ENCODE measurements at places on chromosomes 3 and 15. TPM values are rescaled to one million over a fixed set of nuclear protein-coding genes. Genes with fewer than 3 reads are reported as not detected.

DNA sequence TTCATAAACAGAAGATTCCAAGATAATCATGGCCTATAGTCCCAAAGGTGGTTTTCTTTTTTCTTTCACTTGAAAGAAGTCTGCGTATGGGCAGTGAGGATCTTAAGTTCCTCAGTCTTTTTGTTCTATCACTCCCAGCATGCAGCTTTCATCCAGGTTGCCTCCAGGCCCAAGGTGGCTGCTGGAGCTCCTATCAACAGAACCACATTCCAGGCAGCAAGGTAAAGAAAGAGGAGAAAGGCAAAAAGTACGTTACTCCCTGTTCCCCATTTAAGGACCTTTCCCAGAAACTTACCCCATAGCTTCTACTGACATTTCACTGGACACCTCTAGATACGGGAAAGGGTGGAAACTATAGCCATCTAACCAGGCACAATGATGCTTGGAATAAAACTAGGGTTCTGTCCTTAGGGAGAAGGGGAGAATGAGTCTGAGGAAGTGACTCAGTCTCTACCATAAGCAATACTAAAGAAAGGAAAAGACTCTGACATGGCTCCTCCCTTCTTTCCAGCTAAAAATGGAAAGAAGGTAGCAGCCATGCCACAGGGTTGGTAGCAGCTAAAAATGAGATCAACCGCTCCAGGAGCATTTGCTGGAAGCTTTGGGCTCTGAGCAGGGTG, 313.9 kb upstream of the NR2E3 start:
- DNase-seq: no peak
- no peaks in the 10 kb centered on the region for H3K36me3 ChIP-seq
- H3K4me3 ChIP-seq: no peak overlapping the region
- peaks cover 3% of the 10 kb centered on the region for H3K27me3 ChIP-seq
- H3K4me1 ChIP-seq: no peaks in the 10 kb centered on the region
- H3K27ac ChIP-seq: no peak overlapping the region

DNA sequence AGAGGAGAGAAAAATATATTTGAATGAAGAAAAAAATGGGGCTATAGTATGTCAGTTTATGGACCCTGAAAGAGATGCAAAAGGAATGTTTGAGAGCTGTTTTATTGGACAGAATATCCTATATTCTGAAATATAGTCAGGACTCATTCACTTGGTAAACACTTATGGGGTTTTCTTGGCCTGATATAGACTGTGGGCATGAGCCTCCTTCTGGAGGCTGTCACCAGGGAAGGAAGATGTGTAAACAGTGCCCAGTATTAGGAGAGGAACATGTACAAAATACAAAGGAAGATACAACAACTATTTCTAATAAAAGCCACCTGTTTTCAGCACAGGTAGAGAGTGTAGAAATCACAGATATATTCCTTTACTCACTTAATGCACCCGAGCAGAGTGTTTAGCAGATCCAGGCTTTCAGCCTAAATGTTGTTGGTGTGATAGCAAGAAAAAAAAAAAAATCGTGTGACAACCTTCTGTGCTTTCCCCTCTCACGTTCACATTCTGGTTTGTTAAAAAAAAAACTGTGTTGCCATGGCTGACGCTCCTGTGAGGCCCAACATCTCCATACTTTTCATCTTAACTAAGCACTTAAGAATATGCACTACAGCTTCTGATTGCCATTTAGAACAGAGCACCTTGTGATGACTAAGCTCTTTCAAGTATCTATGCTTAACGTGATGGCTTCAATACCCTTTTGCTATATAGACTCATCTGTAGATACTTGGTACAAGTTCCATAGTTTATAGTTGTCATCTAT, 134.1 kb downstream of the MBNL1 start:
- no peaks in the 10 kb centered on the region for H3K27me3 ChIP-seq
- peak overlapping the region; percentile 86 for H3K27ac ChIP-seq

- H3K4me3 ChIP-seq: no peak overlapping the region
- no peaks in the 10 kb centered on the region for H3K4me1 ChIP-seq
- peaks cover 5% of the 10 kb centered on the region for H3K27me3 ChIP-seq
- H3K27ac ChIP-seq: no peak overlapping the region
Measured at GRCh38 chr15:81398456-81398855, 24.4 kb upstream of the TMC3 start.

DNA sequence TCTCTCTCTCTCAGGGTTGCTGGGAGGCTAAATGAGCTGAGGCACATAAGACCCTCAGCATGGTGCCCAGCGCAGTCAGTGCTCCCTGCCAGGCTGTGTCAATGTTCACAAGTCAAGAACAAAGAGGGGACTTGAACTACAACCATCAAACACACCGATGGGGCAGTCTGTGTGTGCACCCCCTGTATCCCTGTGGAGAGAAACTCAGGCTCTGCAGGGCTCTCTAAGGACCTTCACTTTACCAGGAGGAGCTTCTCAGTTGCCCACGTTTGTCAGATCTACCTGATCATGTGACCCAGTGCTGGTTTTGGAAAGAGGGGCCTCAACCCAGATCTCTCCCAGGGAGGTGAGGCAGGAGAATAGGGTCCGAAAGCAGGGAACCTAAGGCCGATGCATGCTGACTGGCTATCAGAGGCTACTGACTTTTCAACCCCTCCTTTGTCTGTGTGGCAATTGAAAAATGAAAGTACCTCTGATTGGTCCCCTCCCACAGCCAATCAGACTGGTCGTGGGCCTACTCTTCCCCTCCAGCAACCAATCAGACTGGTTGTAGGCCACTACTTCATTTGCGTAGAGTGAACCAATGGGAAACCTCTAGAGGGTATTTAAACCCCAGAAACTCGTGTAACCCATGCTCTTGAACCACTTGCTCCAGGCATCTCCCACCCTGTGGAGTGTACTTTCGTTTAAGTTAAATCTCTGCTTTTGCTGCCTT, 34.0 kb downstream of the RHCG start:
- no peak overlapping the region for H3K4me3 ChIP-seq
- peaks cover 16% of the 10 kb centered on the region for H3K27me3 ChIP-seq
- no peaks in the 10 kb centered on the region for H3K4me1 ChIP-seq
- no peak overlapping the region for H3K27ac ChIP-seq
- DNase-seq: no peak

GRCh38 chr3:178231645-178232044, 304.6 kb upstream of the KCNMB2 start:
- H3K4me3 ChIP-seq: no peak overlapping the region
- H3K27ac ChIP-seq: no peak overlapping the region
- DNase-seq: no peak
- no peaks in the 10 kb centered on the region for H3K27me3 ChIP-seq

GRCh38 chr3:12501360-12502020, 17.2 kb downstream of the TSEN2 start:
- H3K27me3 ChIP-seq: no peaks in the 10 kb centered on the region
- H3K36me3 ChIP-seq: peaks cover 27% of the 10 kb centered on the region
- no peak overlapping the region for H3K4me3 ChIP-seq
- no peak for DNase-seq

CHAC1 gene
- 12.4 TPM for total RNA-seq

PRTG gene
- total RNA-seq: not detected
